ENCODE measurements at places on chromosomes 5 and 9.

DNA sequence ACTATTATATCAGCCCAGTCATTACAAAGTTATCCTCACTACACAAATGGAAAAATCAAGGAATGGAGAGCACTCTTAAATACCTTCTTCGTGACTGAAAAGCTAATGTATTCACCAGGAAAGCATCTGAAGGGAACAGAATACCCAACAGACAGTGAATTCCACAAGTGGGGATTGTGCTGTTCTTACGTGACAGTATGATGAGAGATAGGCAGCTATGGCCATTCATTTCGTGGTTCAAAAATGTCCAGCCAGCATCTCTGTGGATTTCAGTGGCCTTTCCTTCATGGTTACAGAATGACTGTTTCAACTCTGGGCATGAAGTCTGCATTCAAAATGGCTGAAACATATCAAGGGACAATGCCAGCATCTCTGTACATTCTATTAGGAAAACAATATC lies 323.8 kb downstream of the PRELID2 start:
- DNase-seq = no peak

GRCh38 chr9:136409557-136410455 lies 608 bp downstream of the ENTR1 start:
- DNase-seq = peak; percentile 41

DNA sequence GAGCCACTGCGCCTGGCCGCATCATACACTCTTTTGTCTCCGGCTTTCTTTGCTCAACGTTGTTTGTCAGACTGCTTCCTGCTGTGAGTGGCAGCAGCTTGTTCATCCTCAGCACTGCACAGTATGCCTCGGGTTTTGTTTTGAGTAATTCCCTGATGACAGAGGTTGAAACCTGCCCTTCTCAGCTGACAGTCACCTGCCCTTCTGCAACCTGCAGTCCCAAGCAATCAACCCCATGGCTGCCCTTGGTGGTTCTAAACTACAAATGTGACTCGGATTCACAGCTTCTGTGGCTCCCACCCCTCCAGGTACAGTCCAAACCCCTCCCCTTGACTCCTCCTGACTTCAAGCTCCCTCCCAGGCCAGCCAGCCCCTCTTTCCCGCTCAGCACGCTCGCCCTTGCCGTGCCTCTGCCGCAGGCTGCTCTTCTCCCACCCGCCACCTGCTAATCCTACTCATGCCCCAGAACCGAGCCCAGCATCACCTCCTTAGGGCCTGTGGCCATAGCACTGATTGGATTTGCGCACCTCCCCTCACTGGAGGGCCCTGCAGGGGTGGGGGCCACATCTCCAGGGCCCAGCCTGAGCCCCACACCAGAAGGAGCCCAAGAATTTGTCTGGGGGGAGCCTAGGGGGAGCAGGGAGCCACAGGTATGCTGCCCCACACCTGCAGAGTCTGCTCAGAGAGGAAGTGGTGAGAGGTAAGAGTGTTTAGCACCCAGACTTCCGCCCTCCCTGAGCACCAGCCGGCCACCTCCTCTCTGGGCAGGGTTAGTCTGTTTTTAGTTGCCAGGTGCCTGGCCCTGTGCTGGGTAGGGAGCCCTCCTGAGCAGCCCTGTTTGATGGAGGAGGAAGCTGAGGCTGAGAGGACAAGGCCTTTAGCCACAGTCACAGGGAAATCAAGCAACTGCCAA lies 10.1 kb downstream of the EEIG1 start:
- DNase-seq = no peak

DNA sequence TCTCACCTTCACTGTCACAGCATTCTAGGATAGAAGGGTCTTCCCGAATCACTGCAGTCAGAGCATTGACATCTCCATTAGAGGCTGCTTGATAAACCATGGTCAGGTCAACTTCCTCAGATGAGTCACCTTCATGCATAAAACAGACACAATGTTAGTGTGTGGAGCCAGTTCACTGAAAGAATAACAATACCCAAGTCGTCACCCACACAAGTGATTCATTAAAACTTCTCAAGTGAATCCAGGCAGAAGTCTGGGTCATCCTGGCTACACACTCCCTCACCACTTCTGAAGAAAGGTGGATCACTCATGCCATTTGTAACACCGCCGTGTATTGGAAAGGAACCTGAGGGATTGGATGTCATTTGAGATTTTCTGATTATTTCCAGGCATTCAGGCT lies 49.6 kb downstream of the ANKRD55 start:
- no peak for DNase-seq

DNA sequence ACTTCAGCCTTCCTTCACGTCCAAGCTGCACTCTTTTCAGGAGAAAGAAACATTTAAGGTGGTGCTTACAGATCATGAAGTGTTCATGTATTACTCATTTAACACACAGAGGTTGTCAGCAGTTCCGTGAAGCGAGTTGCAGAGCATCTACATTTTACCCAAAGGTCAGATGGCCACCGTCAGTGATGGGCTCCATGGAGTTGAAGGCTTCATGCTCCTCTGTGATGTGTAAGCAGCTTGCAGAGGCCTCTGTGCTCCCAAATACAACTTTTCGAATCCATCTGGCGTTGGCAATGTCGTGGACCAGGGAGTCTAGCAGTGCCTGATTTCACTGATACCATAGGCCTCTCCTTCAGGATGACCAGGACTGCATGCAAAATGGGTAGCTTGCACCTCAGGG lies 53.7 kb upstream of the DMRT3 start:
- DNase-seq = no peak

GRCh38 chr9:35852876-35853865 lies 17.0 kb downstream of the OR13J1 start:
- DNase-seq = no peak

GRCh38 chr5:131357739-131358561 lies 94.1 kb downstream of the CDC42SE2 start:
- no peak for DNase-seq

DNA sequence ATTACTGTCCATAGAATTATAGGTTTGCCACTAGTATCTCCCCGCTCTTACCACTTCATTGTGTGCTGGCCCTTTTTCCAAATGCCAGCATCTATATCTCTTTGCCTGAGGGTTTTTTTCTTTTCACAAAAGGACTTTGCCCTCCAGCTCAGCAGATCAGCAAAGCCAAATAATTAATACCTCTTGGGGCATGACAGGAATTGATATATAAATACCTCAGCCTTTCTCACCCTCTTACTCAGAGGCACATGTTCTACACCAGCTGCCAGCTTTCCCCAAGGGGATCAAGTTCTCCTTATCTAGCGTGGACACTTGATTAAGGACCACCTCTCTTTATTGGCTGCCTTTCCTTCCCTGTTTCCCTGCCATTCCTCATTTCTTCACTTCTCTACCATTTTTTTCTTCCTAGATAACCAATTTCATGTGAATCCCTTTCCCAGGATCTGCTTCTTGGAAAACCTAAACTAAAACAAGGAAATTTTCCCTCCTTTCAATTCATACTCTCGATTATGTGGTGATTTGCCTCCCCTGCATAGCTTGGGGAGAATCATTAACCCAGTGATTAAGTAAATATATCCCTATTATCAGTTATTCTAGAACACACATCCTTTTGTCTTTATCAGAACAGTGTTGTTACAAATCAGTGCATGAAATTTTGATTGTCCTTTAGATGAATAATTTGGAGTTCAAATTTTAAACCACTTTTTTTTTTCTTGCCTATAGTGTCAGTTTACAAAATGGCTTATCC lies 6.9 kb upstream of the NUDT12 start:
- DNase-seq = no peak

DNA sequence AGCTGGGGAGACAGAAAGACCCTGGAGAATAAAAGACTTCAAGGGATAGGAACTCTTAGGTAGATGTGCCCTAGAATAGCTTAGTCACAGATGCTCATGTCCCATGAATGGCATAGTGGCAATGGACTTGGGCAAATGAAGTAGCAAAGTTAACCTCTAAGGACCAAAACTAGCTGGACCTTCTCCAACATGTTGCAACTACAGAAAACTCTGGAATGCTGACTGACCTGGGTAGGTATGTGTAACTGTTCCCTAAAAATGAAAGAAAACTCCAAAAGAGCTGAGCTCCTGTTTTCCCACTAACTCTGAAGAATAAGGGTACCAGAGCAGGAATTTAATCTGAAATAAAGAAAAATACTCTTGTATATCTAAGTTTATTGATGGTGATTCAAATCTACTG lies 12.5 kb upstream of the LPAR1 start:
- no peak for DNase-seq

DNA sequence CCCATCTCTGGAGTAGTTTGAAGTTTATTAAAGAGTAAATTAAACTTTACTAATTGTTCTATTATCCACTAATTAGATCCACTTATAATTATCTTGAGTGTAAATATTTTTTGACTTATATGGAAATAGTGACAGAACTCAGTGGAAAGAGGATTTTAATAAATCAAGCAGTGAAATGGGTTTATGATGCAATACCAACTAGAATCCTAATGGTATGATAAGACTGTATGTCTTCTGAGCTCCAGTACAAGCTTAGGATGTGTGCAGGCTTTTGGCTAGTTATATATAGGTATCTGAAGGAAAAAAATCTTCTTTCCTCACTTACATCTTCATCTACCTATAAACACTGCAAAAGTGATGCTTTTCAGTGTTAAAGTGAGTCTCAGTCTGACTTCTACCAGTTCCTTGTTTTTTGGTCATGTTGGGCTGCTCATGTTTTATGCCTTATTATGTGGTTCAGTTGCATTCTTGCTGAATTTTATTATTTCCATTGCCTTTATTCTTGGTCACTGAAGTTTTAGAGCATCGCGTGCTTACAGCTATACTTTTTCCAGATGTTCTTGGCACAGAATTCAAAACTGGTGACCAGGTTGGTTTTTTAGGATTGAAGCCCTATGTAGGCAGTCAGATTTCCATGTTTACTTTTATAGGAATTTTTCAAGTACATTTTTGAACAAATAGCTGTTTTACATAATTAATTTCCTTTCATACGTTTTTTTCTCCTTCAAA lies 30.5 kb downstream of the XRCC4 start:
- DNase-seq = no peak

DNA sequence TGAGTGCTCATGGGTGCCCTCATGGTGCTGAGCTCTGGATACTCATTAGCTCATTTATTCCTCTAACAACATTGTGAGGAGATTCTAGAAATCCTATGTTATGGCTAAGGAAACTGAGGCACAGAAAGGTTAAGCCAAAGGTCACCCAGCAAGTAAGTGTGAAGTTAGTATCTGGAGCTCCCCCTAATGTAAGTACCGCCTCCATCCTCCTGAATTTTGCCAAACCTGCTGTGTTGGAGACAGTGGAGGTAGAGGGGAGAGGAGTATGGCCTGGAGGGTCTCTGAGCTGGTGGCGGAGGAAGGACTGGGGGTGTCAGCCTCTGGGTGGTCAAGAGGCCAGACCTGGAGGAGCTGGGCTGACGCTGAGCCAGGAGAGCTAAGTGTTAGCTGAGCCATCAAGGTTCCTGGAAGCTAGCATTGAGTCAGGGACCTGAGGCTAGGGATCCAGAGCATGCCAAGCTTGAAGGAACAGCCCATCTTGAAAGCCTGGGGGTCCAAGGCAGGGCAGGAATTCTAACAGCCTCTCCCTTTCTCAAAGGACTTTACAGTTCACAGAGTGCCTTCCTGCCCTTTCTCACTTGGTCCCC lies 114.8 kb downstream of the RGS3 start:
- no peak for DNase-seq

DNA sequence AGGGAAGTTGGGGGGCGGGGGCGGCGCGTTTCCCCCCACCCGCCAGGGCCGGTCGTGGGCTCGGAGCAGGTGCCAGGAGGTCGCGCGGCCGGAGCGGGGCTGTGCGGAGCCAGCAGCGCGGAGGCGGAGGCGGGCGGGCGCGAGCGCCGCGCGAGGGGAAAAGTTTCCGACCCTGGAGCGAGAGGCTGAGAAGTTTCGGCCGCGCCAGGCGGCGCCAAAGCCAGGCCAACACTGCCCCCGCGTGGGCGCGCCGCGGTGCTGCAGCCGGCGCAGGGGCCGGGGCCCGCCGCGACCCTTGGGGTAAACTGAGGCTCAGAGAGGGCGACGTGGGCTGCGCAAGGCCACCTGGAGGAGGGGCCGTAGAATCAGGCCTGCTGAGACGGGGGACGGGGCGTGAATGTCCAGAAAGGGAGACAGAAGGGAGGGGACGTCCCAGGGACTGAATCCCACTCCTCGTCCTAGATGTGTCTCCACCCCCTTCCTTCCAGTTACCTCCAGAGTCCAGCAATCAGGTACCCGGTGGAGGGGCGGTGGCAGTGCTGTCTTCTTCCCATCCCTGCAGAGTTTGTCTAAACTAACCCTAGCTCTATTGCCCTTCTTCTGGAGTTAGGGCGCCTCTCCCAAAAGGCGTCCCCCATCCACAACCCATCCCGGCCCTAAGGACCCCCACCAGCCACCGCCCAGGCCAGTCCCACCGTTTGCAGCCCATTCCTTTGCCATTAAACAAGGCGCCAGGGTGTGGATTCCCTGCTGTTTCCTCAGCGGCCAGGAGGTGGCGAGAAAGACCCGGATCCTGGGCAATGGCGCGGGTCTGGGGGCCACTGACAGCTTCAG lies 10.2 kb downstream of the C9orf50 start:
- peak; percentile 42 for DNase-seq

DNA sequence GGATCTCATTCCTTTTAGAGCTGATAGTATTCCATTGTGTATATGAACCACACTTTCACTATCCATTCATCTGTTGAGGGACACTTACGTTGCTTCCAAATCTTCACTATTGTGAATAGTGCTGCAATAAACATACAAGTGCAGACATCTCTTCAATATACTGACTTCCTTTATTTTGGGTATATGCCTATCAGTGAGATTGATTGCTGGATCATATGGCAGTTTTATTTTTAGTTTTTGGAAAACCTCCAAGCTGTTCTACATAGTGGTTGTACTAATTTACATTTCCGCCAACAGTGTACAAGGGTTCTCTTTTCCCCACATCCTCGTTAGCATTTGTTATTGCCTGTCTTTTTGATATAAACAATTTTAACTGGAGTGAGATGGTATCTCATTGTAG lies 33.8 kb upstream of the LECT2 start:
- no peak for DNase-seq

DNA sequence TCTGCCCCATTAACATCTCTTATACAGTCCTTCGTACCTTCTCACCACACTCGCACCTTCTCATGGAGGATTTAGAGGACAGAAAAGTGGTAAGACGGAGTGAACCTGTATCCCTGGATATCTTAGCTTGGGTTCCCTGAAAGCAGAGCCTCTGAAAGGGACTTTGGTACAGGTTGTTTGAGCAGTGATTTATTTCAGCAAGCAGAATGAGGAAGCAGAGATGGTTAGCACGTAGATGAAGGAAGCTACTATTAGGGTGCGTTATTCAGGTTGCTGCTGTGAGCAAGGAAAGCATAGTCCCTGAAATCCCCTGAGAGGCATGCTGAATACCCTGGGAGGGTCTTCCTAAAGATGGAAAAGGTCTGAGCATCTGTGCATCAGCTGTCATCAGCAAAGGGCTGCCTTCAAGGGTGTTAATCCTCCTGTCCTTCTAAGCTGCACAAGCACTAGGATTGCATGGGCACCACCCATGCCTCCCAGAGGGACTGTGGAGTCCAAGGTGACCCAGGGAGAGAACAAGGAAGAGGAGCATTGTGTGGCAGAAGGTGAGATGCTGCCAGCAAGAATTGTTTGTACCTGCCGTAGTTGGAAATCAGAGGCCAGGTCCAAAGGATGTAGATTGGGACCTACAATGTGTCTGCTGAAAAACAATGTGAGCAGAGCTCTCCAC lies 273.7 kb downstream of the RASEF start:
- DNase-seq = no peak

- no peak for DNase-seq
Observed at GRCh38 chr5:135635451-135635850, 56.7 kb upstream of the CXCL14 start.

All from SW 1271 (cell line).